ENCODE measurements at places on chromosomes 4 and X. TPM values are rescaled to one million over a fixed set of nuclear protein-coding genes. Genes with fewer than 3 reads are reported as not detected.

DNA sequence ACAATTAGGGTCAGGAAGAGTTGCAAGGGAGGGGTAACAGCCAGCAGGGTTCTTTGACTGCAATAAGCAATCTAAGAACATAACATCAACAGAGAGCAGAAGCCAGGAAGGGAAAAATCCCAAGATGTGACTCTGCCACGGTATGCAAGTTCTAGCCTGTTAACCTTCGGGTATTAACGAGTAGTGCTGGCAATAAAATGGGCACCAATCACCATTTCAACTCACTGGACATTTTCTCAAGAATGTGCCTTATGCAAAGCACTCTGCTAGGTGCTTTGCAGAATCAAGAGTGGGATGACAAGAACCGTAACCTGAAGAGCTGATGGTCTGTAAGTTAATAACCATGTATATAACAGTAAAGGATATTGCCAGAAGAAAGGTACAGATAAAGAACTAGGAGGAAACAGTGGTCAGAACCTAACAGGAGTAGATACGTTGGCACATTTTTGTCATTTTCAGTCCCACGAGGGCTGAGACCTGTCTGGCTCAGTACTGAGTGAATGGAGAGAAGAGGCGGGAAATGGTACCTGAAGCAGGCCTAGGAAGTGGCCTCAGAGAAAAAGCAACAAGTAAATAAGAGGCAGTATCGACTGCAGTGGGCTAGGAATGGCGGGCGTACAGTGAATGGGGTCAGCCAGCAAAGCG, 2.7 kb downstream of the ELOVL6 start:
- no peak for DNase-seq

DNA sequence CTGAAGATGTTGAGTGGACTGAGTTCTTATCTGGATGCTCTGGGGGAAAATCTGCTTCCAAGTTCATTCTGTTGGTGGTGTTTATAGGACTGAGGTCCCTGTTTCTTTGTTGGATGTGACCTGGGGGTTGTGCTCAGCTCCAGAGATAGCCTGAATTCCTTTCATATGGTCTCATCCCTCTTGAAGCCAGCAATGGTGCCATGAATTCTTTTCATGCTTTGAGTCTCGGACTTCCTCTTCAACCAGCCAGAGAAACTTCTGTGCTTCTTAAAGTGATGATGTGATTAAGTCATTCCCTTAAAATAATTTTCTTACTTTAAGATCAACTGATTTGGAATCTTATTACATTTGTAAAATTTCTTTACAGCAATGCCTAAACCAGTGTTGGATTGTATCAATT, 233.8 kb upstream of the UGT8 start:
- no peak for DNase-seq

DNA sequence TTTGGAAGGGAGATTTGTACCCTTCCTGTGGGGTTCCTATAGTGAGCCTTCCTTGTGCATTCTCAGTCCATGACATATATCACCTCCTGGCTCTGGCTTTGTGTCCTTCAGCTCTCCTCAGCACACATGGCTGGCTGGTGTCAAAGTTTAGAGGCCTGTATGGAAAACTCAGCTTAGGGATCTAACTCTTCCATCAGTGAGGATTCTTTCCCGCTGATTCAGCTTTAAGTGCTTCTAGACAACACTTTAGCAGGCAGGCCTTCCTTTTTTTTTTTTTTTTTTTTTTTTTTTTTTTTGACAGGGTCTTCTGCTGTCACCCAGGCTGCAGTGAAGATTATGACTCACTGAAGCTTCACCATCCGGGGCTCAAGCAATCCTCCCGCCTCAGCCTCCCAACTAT, 84.2 kb downstream of the NPNT start:
- DNase-seq: no peak

GRCh38 chrX:129659141-129659540, 4.4 kb upstream of the APLN start:
- DNase-seq: no peak

DNA sequence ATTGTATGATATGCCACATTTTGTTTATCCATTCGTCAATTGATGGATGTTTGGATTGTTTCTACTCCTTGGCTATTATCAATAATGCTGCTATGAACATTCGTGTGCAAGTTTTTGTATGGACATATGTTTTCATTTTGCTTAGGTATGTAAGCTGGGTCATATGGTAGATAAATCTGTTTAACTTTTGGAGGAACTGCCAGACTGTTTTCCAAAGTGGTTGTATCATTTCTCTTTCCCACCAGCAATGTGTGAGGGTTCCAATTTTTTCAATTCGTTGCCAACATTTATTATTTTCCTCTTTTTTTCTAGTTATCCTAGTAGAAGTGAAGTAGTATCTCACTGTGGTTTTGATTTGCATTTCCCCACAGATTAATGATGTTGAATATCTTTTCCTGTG, 71.8 kb downstream of the DIAPH2 start:
- DNase-seq: no peak

GRCh38 chrX:13754765-13755164, 20.2 kb downstream of the OFD1 start:
- DNase-seq: no peak

GRCh38 chrX:151762802-151763201, 28.3 kb downstream of the CNGA2 start:
- DNase-seq: no peak

DNA sequence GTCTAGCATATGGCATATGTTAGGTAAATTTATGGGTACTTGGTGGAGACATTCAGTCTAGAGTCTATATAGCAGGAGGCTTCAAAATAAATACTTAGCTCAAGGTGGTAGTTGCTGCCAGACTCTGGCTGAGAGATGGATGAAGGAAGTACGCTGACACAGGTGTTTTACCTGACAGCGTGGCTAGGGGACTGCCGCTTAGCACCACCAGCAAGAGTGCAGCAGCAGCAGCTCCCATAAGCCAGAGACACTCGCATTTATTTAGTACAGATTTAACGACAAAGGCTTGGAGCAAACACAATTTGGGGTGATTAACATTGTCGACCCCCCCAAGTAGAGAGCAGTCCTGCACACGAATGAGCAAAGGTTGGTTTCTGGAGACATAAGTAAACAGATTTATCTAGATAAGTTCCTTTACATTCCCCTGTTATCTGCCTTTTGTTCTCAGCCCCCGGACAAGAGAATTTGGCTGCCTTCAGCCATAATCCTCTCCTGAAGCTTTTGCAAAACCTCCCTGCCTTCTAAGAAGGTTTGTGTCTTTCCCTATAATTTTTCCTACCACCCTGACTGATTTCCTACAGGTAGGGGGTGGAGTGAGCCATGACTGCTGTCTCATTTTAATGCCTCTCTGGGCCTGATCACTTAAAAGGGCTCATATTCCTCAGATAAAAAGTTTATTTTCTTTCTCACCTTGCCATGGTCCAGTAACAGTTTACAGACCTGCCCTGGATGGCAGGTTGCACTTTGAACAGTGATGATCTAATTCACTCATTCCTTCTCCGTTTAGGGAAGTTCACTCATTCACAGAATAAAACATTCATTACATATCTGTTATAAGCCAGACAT, 64.6 kb downstream of the RHOH start:
- DNase-seq: no peak

DNA sequence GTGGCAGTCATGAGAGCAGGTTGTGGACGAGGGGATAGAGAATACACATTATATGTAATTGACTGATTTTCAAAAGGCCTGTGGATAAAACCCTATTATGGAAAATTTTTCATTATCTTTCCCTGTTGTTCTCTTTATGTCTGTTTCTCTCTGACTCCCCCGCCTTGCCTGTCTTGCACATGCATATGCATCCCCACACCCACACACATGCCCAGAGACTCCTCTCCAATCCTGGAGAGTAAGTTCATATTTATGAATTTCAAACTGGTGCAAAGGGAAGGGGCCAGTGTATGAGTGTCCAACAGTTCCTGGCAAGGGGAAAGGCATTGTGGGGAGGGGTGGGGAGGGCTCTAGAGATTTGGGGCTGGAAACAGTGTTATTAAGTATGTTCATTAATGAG, 60.8 kb upstream of the ARHGAP36 start:
- DNase-seq: no peak

DNA sequence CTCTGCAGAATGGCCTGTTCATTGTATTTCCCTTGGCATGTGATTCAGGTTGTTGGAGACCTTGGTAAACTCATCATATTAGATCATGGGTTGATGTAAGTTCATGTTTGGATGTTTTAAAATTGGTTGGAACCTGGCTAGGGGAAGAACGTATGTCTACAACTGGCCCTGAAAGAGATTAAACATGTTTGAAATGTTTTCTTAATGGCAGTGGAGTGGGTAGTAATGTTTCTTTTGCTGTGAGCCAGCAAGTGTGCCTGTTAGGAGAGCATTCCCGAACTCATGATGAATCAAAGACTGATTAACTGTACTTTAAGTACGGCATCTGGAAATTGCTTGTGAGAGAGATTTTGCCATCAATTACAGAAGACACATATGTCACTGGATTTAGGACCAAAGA, 44.5 kb upstream of the SLC4A4 start:
- no peak for DNase-seq

- DNase-seq: no peak
Measured at GRCh38 chrX:46589977-46590723, 16.6 kb downstream of the CHST7 start.

The TMSB15A gene
- total RNA-seq: 3.5 TPM

DNA sequence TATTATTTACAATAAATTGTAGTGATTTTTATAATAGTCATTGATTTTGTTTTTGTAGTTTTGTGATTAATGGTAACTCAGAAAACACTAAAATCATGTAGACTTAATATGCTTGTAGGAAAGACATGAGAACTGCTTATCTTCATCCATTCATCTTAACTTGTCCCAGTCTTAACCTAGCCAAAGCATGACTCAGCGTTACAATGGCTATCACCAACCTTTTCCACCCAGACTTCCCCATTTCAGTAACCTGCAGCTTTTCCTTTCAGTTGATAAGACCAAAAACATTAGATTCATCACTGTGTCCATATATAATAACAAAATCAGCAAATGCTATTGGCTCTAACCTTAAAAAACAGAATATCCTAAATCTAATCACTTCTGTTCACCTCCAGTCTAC, 106.2 kb upstream of the KLF8 start:
- DNase-seq: no peak

DNA sequence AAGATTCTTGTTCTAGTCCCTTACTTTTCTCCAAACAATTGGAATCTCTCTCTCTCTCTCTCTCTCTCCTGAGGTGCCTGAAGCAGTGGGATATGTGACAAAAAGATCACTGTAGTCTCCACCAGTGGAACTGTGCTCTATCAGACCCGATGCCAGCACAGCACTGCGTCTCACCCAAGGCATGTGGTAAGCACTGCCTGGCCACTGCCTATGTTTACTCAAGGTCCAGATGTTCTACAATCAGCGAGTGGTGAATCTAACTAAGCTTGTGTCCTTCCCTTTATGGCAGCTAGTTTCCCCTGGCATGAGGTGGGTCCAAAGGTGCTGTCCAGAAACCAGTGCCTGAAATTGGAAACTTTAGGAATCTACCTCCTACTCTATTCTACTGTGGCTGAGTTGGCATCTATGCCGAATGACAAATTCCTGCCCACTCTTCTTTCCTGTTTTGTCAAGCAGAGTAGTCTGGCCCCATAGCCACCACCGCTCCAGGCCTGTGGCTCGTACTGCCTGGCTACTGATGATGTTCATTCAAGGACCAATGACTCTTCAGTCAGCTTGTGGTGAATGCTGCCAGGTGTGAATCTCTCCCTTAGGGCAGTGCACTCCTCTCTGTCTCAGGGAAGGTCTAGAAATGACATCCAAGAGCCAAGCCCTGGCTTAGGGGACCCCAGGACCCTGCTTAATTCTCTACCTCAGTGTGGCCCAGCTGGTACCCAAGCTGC, 416.5 kb downstream of the TEX13C start:
- no peak for DNase-seq

GRCh38 chr4:108360754-108361445, 192.2 kb upstream of the LEF1 start:
- no peak for DNase-seq

GRCh38 chr4:154507156-154507555, 15.6 kb upstream of the DCHS2 start:
- DNase-seq: no peak

- no peak for DNase-seq
Measured at GRCh38 chr4:13994016-13994415, 366.5 kb upstream of the BOD1L1 start.

DNA sequence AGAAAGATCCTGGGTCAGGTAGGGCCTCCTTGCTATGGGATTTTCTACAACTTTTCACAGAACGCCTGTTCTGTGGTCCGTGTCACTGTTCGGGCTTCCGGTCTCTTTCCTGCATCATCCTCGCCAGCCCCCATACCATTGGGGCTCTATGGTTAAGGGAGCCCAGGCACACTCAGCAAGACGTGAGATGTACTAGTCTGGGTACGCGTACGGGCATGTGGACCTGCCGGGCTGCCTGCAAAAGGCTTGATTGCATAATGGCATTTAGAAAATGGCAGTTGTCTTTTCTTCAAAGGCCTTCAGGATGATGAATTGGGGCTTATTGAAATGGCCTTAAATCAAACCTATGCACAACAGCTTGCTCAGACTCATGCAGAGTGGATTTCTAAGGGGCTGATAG, 86.7 kb downstream of the CNGA2 start:
- no peak for DNase-seq

- no peak for DNase-seq
Measured at GRCh38 chr4:10701702-10702460, 17.3 kb upstream of the CLNK start.

GRCh38 chr4:14539246-14539645, 463.0 kb upstream of the CPEB2 start:
- DNase-seq: no peak

DNA sequence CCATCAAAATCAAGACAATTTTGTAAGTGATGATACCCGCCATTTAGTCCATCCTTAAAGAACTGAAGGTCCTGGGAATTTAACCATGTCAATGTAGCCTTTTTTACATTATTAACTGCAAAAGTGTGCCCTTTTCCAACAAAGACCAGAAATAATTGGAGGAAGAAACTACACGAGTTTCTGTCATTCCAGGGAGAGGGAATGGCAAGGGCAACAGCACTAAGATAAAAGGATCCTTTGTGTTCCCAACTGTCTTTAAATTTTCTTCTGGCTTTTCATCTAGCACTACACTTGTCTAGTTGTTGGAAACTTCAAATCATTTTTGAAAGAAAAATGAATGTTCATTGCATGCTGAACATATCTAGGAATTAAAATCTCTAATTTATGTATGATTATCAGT, 286.2 kb downstream of the GALNTL6 start:
- DNase-seq: no peak

DNA sequence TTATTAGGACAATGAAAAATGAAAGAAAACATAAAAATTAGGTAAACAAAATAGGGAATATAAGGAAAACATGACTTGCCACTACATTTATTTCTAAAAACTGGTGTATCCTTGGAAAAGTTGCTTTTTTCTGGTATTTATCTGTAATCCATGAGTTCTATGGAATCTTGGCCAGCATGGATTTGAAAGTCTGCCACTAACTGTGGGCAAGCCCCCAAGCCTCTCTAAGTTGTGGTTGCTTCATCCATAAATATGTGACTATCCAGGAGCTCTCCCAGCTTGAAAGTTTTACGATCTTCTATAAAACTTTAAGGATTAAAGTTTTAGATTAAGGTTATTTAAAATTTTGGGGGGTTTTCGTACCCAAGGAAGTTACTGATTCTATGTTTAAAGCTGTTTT, 21.8 kb downstream of the RPS6KA3 start:
- DNase-seq: no peak

The IL2RG gene
- total RNA-seq: 2.7 TPM

The SLC34A2 gene
- total RNA-seq: not detected

- no peak for DNase-seq
Measured at GRCh38 chrX:50751091-50751490, 62.9 kb downstream of the SHROOM4 start.

- DNase-seq: no peak
Measured at GRCh38 chr4:79174490-79175252, 151.2 kb downstream of the NAA11 start.

The IQCM gene
- total RNA-seq: not detected

The PHOX2B gene
- total RNA-seq: 9.4 TPM

All from adrenal gland (tissue), 19 donors.